ENCODE measurements at places on chromosomes 5 and 9.
A peak's percentile ranks its signal among the peaks of the same experiment; 100 is the strongest.

DNA sequence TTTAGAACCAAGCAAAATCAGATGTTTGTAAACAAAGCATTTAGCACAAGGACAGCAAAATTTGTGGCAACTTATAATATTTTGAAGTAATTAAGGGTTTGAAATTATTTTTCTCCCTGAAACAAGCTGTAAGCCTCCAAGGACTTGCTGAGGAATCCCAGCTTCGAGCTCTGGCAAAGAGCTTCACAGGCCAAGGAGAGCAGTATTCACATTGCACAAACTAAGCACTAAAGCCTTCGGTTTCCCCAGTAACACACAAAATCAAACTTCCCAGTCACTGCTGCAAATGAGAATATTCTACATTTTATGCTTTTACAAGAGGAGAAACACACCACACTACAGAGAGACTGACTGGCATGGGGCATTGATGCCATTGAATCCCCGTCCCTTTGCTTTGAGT is 101.9 kb downstream of the WDR41 start:
- no peak for DNase-seq

GRCh38 chr5:143865426-143866025 is 53.6 kb downstream of the HMHB1 start:
- no peak for DNase-seq

- DNase-seq = no peak
These were observed 323.5 kb upstream of the PTGER4 start for GRCh38 chr5:40356248-40356647.

- no peak for DNase-seq
These were observed 147.2 kb downstream of the PDE4D start for GRCh38 chr5:59746241-59746765.

GRCh38 chr9:133702798-133703590 is 35.2 kb downstream of the SARDH start:
- DNase-seq = no peak

- peak; percentile 43 for DNase-seq
These were observed 116.5 kb upstream of the FBXL7 start for GRCh38 chr5:15383469-15383868.

DNA sequence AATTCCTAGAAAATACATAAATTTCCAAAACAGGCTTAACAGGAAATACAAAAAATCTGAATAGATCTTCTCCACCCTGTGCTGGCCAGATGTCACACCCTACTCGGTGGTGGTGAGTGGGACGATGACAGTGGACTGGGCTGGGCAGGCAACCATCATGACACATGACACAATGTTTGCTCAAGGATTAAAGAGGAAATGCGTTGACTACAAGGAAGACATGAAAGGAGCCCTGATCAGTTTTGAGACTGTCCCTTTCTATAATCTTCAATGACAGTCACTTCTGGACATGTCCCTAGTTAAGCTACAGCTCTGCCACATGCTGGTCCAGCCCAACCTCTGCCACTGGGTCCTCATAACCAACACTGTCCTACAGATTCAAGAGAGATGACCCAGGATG is 99.8 kb downstream of the ZDHHC21 start:
- DNase-seq = no peak

GRCh38 chr9:127783111-127784008 is 2.5 kb upstream of the CDK9 start:
- DNase-seq = no peak

- DNase-seq = peak; percentile 38
These were observed 16.3 kb upstream of the SPINK4 start for GRCh38 chr9:33223696-33224095.

DNA sequence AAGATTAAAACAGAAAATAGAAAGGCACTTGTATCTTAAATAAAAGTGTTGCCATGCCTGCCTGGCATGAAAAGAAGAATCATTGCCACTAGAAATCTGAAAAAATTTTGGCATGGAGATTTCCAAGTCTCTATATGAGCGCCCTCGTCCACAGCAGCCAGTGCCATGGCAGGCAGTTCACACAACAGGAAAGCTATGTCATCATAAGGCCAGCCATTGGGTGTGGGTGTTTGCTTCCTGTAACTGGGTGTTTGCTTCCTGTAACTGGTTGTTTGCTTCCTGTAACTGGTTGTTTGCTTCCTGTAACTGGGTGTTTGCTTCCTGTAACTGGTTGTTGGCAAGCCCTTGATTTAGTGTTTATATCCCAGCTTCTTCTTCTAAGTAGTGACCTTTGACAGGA is 446.7 kb downstream of the IRX1 start:
- DNase-seq = no peak

- no peak for DNase-seq
These were observed 114.0 kb downstream of the CARTPT start for GRCh38 chr5:71832812-71833715.

- DNase-seq = no peak
These were observed 1.2 kb downstream of the MTAP start for GRCh38 chr9:21803649-21804048.

GRCh38 chr9:135079676-135080075 is 7.8 kb upstream of the OLFM1 start:
- DNase-seq = no peak

DNA sequence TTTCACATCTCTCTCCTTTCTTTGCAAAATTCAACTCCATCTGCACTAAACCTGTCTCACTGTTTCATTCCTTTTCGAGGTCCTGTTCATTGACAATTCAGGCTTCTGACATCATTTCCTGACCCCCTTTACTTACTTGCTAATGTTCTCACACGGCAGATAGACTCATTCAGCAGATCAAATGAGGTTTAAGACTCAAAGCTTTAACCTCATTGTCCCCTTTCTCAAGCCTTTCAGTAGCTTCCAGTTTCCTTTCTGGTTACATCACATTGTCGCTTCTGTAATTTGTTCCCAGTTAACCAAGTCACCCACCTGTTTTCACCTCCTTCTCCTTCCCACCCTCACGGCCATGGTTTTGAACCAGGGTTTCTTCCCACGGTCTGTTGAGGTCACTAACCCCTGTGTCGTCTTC is 143.4 kb upstream of the OTULINL start:
- no peak for DNase-seq

DNA sequence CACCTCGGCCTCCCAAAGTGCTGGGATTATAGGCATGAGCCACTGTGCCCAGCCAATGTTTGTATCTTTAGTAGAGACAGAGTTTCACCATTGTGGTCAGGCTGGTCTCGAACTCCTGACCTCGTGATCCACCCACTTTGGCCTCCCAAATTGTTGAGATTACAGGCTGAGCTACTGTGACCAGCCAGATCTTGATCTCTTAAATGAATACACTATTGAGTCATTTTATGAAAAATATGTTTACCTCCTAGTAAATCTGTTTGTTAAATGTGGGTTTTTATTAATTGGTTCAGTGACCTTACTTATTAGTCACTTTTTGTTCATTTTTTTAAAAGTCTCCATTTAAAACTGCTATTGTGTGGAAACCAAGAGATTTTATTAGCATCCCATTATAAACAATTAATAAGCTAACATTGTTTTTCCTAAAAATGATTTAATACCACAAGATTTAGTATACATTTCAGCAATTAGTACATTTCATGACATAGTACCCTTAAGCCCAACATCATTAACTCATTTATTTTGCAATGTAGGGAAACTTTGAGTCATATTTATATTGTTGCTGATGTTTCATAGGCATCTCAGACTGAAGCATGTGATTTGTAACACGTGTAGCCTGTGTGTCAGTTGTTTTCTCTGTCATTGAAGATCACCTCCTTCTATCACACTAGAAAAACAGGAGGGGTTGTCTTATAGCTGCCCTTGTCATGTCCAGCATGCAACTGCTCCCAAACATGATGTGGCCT is 261.2 kb downstream of the TAF11L14 start:
- no peak for DNase-seq

GRCh38 chr9:89853931-89854330 is 249.1 kb downstream of the GADD45G start:
- no peak for DNase-seq

DNA sequence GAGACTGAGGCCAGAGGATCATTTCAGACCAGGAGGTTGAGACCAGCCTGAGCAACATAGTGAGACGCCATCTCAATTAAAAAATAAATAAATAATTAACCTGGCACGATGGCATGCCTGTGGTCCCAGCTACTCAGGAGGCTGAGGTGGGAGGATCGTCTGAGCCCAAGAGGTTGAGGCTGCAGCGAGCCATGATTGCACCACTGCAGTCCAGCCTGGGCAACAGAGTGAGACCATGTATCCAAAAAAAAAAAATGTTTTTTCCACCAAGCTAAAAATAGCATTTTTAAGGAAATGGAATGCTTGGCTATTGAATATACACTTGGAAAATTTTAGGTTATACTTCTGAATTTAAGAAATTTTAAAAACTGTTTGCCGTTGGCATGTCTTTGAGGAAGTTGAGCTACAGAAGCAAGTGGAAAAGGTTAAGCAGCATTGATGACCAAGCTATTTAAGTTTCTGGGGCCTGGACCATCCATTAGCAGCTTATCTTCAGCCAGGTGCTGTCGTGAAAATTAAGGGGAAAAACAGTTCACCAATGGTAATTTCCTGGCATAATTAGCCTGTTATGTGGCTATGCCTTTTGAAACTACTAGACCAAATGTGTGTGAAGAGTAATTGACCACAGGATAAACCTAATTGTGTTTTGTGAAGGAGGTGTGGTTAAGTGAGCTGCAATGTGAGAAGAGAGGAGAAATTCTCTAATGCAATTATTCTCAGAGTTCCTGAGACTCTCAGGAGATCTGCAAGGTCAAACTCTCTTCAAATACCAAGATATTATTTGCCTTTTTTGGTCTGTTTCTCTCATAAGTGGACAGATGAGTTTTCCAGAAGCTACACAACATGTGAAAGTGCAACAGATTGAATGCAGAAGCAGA is 21.0 kb downstream of the F2R start:
- no peak for DNase-seq

GRCh38 chr9:4328723-4329122 is 28.9 kb upstream of the GLIS3 start:
- DNase-seq = no peak

GRCh38 chr5:126477294-126478117 is 54.3 kb downstream of the GRAMD2B start:
- DNase-seq = no peak

DNA sequence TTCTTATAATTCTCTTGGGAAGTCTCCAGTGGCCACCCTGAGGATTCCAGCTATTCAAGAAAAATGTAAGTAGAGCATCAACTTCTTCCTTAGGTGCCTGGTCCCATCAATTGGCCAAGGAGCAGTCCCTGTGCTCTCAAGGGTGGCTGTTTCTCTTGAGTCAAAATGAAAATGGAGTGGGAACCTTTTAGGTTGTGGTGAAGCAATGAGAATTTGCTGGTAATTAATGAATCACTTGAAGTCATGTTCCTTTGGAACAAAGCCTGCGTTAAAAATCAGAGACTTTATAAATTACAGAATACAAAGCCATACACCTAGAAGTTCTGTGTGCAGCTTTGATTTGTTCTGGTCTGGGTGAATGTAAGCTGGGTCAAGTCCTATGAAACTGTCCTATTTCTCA is 48.9 kb downstream of the IL31RA start:
- no peak for DNase-seq

DNA sequence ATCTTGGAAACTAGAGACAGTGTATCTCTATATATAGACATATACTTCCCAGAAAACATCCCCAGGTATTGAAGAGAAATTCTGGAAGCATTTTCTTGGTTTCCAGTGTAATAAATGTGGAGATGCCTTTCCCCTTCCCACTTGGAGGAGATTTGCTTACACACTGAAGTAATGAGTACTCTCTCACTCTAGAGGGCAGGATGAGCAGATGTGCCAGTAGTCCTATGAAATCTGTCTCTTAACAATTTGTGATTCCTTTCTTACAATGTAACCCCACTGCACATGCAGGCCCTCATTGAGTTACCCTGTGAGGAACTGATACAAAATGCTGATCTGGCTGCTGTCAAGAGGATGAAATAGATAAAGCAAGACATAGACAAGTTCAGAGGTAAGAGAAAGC is 567.2 kb downstream of the SLCO4C1 start:
- DNase-seq = no peak

DNA sequence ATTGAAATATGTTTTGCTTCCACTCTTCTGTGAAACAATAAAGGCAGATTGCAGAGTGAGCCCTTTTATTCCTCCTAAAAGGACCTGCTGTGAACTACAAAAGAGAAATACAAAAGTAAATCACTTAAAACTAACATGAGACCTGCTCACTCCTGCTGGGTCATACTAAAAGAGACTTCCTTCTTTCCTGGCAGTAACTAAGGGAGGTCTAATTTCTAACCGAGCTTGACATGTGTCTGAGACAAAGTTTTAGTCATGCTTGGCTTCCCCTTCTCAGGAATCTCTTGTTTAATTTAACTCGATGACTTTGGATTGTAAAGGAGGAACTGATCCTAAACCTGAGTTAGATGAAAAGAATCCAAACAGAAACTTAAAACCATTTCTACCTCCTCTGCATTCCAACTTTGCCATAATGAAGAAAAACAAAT is 86.4 kb upstream of the CDH6 start:
- no peak for DNase-seq

- no peak for DNase-seq
These were observed 28.0 kb upstream of the BNC2 start for GRCh38 chr9:16898464-16898863.

- DNase-seq = no peak
These were observed 3.1 kb downstream of the TMED9 start for GRCh38 chr5:177595026-177595585.

DNA sequence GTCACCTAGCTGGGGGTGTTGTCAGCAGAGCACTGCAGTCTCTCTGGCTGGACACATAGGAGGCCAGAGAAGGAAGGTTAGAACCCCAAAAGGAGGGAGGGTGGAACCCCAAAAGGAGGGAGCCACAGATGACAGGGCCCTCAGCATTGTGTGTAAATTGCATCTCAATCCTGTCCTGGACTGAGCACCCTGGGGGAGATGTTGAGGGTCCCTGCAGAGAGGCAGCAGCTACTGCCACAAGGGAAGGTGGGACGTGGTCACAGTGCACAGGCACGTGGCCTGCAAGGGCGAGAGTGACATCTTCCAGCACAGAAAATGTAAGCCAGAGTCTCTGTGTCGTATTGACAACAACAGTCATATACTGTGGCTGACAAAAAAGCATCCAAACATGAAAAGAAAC is 36.5 kb upstream of the CEP72 start:
- no peak for DNase-seq
